Ecto neural progenitor cell (in vitro differentiated cells): ENCODE measurements at places on chromosomes 6 and 20.
A peak's percentile ranks its signal among the peaks of the same experiment; 100 is the strongest.

- no peak for DNase-seq
Measured at GRCh38 chr6:135568379-135568778, 70.8 kb upstream of the AHI1 start.

- DNase-seq, result no peak
Measured at GRCh38 chr6:25035512-25036435, 100.0 kb upstream of the RIPOR2 start.

- DNase-seq, result no peak
Measured at GRCh38 chr20:43017241-43018030, 172.3 kb downstream of the PTPRT start.

DNA sequence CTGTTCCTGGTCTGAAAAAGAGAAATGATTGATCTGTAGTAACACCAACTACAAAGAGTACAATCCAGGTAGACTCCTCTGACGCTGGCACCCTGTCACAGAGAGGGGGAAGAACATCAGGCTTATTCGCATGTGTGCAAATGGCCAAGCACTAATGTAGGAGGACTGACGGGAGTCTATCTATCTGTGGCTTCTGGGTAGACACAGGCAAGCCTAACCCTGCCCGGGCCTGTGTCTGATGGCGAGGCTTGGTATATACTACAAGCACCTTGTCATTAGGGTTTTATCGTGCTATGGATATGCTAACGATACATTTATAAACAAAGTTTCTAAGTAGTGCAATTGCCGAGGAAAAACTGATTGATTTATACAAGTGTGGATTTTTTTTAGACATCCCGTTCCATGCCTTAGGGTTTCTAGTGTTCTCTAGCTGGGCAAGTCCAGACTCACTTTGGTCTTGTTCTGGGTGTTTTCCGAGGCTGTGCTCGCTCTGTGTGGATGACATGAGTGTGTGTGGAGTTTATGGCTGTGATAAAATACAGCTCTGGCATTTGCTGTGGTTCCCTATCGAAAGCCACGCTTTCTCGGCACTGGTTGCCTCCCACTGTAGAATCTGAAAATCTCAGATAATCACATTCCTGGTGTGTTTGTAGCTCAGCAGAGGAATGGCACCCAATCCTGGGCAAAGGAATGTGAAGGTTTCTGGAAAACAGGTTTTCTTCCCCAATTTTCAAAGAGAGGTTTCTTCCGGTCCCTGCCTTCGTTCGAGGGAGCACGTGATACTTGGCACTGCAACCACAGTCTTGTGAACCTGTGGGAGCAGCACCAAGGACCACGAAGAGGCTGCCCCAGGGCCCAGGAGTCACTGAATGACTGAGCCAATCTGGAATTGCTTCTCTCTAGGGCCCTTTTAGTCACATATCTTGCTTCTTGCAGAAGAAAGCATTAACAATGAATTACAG lies 67.5 kb upstream of the EDN1 start:
- DNase-seq, result no peak

GRCh38 chr6:133802861-133803260 lies 86.1 kb upstream of the TCF21 start:
- DNase-seq, result no peak

DNA sequence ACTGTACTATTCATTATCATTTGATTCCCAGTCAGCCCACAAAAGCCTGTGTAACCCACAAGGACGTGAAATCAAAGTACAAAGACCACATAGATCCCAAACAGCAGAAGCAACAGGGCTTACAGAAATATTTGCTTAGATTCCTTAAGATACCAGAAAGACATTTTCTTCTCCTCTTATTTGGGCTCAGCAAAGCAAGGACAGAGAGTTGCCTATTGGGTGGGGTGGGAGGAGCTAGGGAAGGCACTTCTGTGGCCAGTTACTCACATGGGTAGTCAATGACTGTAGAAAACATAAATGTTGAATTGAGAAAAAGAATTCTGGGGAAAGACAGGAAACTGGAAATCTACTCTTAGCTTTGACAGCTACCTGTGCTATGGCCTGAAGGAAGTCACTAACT lies 19.8 kb downstream of the PDE7B start:
- no peak for DNase-seq

DNA sequence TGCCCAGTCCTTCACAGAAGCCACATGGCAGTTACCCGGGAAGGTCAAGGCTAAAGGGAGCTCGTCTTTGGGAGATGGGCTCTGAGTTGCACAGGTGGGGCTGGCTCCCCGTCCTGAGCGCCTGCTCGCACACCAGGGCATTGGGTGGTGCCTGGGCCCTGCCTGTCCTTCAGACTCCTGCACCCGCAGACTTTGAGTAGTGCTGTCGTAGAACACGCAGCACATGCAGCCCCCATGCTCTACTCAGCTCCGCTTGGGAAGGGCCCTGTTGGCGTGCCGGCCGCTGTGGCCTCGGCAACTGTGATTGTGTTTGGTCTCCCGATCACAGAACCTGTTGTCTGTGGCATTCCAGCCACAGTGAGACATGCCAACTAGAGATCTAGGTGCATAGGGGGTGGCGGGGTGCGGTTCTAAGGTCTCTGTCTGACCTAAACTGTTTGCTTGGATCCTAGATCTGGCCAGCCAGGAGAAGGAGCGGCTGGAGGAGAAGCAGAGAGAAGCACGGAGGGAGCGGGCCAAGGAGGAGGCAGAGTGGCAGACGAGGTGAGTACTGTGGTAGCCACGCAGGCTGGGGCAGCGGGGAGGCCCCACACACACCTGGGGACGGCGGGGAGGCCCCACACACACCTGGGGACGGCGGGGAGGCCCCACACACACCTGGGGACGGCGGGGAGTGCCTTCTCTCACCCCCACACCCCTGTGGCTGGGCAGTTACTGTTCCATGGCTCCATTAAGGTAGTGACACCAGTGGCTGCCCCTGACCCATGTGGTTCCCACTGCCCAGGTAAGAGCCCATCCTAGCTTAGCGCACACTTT lies 11.3 kb upstream of the ADRM1 start:
- no peak for DNase-seq

- DNase-seq, result no peak
Measured at GRCh38 chr6:169396554-169397163, 143.0 kb upstream of the THBS2 start.

DNA sequence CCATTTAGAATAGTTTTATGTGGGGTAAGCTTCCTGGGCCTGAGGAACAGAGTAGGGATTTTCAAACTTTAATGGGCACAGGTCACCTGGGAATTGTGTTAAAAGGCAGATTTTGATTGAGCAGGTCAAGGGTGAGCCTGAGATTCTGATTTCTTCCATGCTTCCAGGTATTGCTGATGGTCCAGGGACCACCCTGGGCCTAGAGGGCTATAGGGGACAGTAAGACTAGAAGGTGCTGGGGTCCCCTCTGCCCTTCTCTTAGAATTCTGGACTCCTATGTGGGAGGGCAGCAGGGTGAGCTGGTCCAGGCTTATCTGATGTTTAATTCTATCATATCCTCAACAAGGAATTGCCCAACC lies 2.6 kb downstream of the DDR1 start:
- no peak for DNase-seq

DNA sequence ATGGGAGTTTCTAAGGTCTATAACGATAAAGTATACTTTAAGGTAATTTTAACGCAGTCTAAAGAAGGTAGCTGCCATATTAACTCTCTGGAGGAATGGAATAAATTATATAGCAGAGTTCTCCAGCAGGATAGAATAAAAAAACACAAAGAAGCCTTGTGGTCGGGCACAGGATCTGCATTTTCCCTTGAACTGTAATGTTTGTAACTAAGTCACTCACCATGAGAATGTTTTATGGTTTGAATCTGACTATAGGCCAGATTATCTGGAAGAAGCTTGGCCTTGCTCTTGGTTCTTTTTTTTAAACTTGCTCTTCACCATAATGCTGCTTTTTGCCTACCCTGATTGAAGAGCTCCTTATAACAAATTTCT lies 238.8 kb upstream of the NOX3 start:
- no peak for DNase-seq

DNA sequence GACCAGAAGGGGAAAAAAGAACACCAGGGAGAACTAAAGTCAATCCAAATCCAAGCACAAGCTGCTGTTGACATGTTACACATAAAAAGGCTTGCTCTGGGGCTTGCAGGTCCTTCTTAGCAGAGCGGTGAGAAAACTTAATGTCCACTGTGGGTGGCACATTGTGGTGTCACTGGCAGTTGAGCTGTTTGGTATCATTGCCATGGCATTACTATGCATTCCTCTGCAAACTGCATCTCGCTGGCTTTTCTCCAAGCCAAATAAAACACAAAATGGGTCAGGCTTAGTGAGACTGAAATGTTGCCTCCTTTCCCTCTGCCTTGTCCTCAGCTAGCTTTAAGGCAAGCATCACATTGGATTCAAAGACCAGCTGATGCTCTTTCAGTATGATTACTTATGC lies 40.9 kb downstream of the LY86 start:
- no peak for DNase-seq

GRCh38 chr6:5778317-5778857 lies 228.3 kb downstream of the NRN1 start:
- DNase-seq, result no peak

DNA sequence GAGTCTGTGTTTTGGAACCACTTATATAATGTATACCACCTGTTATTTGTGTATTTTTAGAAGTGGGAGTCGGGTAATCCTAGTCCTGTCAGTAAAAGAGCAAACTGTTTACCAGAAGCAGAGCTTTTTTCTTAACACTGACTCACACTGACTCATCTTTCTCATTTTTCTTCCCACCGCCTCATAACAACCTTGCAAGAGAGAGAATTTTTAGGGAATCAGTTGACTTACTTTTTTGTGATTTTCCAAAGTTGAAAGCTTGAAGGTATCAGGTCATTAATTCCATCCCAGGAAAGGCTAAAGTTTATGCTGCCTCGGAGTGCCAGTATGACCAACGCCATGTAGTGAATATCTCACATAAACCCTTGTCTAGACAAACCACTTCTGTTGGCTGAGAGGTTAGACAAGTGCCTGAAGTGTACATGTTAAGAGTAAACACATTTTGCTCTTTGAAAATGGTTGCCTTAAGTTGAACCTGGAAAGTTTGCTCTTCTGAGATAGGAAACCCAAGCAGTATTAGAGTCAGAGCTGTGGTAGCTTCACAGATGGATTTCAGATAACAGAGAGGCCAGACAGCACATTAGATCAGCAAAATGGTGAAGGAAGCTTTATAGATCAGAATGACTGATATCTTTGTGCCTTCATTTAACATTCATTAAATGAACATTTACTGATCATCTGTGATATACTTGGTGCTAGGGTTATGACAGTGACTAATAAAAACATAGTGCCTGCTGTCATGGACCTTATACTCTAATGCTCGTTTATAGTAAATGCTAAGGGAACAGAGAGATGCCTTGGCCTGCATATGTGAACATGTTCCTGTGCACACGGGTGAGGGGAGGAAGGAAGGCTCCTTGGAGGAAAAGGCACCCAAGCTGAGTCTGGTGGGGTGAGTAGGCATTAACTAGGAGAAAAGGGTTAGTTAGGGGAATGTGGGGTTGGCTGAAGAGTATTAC lies 29.1 kb upstream of the PKIG start:
- DNase-seq, result no peak

DNA sequence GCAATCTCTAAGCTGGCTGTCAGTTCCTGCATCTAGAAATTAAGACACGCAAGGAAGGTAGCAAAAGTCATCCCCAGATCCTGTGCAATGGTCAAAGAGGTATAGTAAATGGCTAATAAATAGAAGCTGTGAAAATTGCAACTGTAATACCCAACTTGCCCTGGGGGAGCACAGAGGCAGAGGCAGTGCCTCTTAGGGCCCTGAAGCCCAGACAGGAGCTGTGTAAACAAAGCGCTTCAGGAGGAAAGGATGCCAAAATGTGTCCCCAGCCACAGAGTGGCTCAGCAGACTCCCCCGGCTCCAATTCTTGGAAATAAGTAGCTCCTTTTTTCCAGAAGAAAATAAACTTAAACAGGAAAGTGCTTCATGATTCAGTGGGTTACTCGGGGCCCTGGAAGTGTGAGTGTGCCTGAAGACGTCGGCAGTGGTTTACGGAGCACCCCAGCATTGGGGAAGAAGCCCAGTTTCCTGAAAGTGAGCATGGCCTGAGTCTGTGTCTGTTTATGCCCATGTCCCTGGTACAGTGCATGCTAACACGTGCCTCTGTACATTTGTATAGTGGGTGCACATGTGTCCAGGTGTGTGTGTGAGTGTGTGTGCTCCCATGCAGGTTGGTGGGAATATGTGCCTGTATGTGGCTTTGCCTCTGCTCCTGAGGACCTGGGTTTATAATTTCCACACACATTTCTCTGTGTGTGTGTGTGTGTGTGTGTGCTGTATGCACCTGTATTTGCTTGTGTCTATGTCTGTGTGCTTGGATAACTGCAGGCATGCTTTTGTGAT lies 246.7 kb downstream of the MAFB start:
- DNase-seq, result no peak

- no peak for DNase-seq
Measured at GRCh38 chr20:44696315-44696714, 18.9 kb upstream of the CCN5 start.

GRCh38 chr6:35603326-35604202 lies 85.2 kb downstream of the FKBP5 start:
- no peak for DNase-seq

DNA sequence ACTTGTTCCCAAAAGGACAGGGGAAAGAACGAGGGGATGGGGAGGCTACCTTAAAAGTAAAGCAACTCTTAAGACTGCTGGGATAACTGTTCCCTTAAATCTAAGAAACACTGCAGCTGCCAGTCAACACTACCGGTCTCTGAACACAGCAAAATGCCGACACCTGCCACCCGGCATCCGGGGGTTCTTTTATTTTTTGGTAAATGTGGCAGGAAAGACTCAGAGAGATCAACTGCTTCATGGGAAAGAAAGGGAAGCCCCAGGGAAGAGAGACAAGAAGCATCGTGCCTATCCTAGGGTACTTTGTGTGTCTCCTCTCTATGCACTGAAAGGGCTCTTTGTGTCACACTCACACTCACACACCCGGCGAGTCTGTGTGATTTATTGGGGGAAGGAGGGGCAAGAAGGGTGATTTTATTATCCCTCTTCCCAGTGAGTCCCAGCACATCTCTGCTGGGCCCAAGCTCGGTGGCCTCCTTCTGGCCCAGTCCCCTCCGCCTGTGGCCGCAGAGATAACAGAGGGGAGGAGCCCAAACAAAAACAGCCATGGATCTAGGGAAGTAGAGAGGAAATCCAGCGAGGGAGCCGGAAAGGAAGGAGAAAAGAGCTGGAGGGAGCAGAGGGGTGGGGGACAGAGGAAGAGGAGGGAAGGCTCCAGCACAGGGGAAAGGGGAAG lies 1.4 kb downstream of the FYN start:
- DNase-seq, result peak; percentile 60

- DNase-seq, result no peak
Measured at GRCh38 chr6:71028877-71029252, 72.0 kb upstream of the B3GAT2 start.

- no peak for DNase-seq
Measured at GRCh38 chr6:66849843-66850242, 1142.8 kb upstream of the EYS start.

DNA sequence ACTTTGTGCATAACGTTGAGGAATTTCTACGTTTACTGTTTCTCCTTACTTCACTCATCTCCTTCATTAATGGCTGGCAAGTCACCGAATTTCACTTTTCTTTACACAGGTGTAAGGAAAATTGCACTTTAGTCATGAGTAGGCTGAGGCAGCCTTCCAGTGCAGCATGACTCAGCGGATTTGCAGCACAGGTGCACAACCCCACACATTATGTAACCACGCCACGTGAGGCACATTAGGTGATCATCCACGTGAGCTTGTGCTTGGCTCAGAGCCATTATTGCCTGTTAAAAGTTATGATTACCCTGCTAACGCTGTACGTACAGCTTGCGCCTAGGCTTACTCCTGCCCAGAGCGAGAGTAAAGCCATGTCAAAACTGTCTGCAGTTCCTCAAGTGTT lies 158.8 kb downstream of the NKAIN2 start:
- no peak for DNase-seq
